ENCODE measurements at places on chromosomes 12 and 14.

- no peak for DNase-seq
These were observed 26.4 kb upstream of the ZFP36L1 start for GRCh38 chr14:68819260-68819691.

DNA sequence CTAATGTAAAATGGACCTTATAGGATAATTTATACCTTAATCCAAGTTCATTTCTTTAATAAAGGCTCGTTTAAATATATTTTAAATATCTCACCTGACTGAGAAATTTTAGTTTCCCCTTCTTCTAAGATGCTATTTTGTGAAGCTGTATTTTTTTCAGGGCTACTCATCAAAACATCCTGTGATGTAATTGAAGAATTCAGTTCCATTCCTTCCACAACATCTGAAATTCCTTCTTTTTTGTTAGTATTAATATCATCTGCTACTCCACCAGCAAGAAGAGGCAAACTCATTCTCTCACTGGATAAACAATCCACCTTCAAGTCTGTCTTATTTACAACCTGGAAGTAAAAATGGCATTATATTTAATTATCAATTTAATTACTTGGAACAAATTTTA is 22.5 kb downstream of the LGALS3 start:
- DNase-seq, result no peak

DNA sequence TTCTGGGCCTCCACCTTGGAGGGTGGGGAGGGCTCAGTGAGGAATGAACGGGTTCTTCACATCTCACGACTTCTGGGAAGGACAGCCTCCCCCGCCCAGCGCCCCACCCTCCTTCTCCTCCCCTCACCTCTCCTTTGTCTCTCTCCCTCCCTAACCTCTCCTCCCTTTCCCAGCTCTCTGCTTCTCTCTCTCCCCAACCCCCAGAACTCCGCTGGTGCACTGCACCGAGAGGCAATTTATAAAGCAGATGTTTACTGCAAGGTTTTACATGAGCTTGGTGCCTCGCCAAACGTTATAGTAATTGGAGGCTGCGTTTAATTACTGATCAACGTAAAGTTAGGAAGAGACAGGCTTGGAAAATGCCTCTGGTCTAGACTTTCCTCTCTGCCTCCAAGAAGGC is 42.9 kb upstream of the FAM222A start:
- DNase-seq, result no peak

- DNase-seq, result no peak
These were observed 581 bp downstream of the PITPNM2 start for GRCh38 chr12:123150275-123150743.

- DNase-seq, result no peak
These were observed 55.4 kb downstream of the CCER1 start for GRCh38 chr12:90899456-90900182.
